ENCODE measurements at places on chromosomes 4 and X.

DNA sequence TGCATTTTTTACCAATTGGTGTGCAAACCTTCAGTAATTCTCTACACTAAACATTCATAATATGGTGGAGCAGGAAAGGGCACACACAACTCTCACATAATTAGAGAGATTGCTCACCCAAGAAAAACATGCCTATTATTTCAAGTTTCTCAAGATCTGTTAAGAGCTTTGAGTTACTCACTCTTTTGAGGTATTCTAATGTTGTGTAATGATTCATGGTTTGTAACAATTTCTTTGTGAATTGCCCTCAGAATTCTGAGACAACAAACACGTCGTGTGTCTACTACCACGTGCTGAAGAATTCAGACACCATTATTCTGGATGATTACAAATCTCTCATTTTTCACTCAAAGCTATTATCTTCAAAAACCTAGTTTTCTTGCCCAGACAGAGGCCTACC, 82.8 kb downstream of the PDGFC start:
- no peak for DNase-seq

DNA sequence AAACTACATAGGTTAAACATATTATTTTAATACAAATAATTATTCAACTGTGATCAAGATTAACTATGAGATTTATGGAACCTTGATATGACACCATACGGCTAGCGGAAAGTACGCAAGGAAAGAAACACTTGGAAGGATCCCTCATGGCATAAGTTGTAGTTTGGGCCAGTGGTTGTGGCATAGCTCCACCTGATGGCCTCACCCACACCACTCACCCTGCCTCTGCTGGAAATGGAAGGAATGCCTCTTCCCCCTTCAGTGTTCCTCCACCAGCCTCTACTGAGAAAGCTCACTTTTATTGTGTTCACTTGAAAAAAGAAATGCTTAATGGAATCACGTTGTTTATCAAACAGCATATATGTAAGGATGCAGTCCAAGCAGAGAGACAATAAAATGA, 86.4 kb downstream of the BMP15 start:
- no peak for DNase-seq

DNA sequence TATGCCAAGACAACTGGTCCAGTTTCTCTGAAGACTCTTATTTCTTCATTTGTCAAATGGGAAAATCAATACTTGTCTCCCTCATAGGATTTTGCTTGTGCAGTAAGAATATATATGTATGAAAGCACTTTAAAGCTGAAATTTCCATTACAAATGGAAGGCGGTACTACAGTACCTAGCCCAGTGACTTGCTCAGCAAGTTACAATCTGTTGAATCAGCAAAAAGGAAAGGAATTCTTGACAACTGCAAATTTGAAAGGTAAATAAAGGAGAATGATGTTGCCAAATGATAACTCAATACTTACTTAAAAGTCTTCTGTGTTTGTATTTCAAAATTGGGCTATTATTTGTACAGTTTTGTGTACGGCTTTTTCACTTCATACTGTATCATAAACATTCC, 71.1 kb downstream of the PKD2 start:
- DNase-seq = no peak

GRCh38 chr4:85402371-85402770, 72.6 kb upstream of the ARHGAP24 start:
- no peak for DNase-seq

- DNase-seq = no peak
Observed at GRCh38 chr4:148376151-148376550, 66.1 kb downstream of the NR3C2 start.

Data from stimulated activated naive CD8-positive, alpha-beta T cell treated with anti-CD3 and anti-CD28 coated beads, Interleukin-15, Interleukin-2, amounts not matched to agents 100 U/mL and 50 U/mL, for 24 hours (primary cell).